ENCODE measurements at places on chromosomes 12 and 14. TPM values are rescaled to one million over a fixed set of nuclear protein-coding genes. Genes with fewer than 3 reads are reported as not detected.

Gene EID3
- total RNA-seq, result 6.2 TPM

Gene RHOJ
- total RNA-seq, result not detected

Gene NYNRIN
- total RNA-seq, result 0.02 TPM

Gene PTGDR
- not detected for total RNA-seq

Gene CSRP2
- 1.6 TPM for total RNA-seq

Gene NRIP2
- not detected for total RNA-seq

Gene DNAI7
- 0.15 TPM for total RNA-seq

Gene CHPT1
- 36.8 TPM for total RNA-seq

Gene TEX52
- not detected for total RNA-seq

Gene PZP
- total RNA-seq, result not detected

Gene PIWIL1
- total RNA-seq, result not detected

Gene ALDH1L2
- 5.2 TPM for total RNA-seq

Gene KRT74
- not detected for total RNA-seq

Gene MEG3
- not detected for total RNA-seq

Gene HSPB8
- total RNA-seq, result not detected

Gene LBHD2
- total RNA-seq, result not detected

Gene TMEM229B
- 3.3 TPM for total RNA-seq

Gene RDH11
- 34.7 TPM for total RNA-seq

Gene MIP
- total RNA-seq, result not detected

Gene EPYC
- total RNA-seq, result not detected

Gene IGFBP6
- not detected for total RNA-seq

Gene LRRK2
- 59.9 TPM for total RNA-seq

Gene ACSM4
- not detected for total RNA-seq

Gene PTCSC3
- total RNA-seq, result not detected

Gene MUCL1
- not detected for total RNA-seq

Gene CD69
- 26.7 TPM for total RNA-seq

Gene OR4E2
- not detected for total RNA-seq

Gene DAO
- total RNA-seq, result not detected

Gene HOXC6
- not detected for total RNA-seq

Gene SLCO1B1
- total RNA-seq, result not detected

Gene DDN
- 0.20 TPM for total RNA-seq

Gene LETMD1
- 82.8 TPM for total RNA-seq

Gene ARHGEF25
- not detected for total RNA-seq

Gene IAPP
- total RNA-seq, result not detected

Gene CPNE8
- total RNA-seq, result 1.7 TPM

Gene GDF3
- total RNA-seq, result not detected

Gene C12orf56
- total RNA-seq, result not detected

Gene OR4E1
- total RNA-seq, result not detected

Gene MYF6
- total RNA-seq, result not detected

Gene PGF
- not detected for total RNA-seq

Gene CPM
- total RNA-seq, result 10.1 TPM

Gene TNS2
- 1.5 TPM for total RNA-seq

Gene NANOG
- not detected for total RNA-seq

Gene TMBIM4
- 91.8 TPM for total RNA-seq

Gene CLEC4D
- total RNA-seq, result not detected

Gene GSC
- total RNA-seq, result not detected

Gene POTEM
- total RNA-seq, result not detected

Gene TSHR
- total RNA-seq, result 0.17 TPM

Data from activated B cell treated with CpG ODN at 0.5 μM for 24 hours (primary cell).